ENCODE measurements at places on chromosomes 11 and 22.

DNA sequence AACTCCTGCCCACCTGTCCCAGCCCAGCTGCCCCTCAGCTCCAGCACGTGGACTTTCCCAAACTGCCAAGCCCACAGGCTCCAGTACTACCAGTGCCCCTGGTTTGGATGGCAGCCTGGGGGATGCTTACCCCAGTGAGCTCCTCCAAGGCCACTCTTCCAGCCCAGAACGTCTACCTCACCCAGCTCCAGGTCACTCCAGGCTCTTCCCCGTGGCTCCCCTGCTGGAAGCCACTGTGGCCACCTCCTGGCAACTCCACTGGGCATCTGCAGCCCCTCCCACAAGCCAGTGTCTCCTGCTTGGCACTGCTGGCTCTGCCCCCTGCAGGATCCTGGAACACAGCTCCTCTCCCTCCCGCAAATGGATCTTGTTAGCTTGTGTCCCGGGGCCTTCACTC lies 29.3 kb downstream of the LMO1 start:
- DNase-seq, result no peak

DNA sequence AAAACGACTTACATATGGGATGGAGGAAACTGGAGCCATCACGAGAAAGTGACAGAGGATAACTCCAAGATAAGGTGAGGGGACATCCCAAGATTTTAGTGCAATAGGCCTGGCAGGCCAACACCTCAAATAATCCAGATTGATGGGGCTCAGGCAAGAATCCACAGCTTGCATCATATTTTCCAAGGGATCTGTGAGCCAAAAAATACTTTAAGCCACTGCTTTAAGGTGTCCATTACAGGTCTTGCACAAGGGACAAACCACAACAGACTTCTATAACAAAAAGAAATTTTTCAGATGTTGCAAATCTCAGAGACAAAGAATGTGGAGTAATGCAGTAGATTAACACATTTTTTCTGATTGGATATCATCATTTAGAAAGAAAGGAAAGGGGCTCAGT lies 45.6 kb downstream of the DENND5A start:
- peak; percentile 41 for DNase-seq

GRCh38 chr11:107563702-107564101 lies 1.8 kb downstream of the ALKBH8 start:
- DNase-seq, result peak; percentile 48

DNA sequence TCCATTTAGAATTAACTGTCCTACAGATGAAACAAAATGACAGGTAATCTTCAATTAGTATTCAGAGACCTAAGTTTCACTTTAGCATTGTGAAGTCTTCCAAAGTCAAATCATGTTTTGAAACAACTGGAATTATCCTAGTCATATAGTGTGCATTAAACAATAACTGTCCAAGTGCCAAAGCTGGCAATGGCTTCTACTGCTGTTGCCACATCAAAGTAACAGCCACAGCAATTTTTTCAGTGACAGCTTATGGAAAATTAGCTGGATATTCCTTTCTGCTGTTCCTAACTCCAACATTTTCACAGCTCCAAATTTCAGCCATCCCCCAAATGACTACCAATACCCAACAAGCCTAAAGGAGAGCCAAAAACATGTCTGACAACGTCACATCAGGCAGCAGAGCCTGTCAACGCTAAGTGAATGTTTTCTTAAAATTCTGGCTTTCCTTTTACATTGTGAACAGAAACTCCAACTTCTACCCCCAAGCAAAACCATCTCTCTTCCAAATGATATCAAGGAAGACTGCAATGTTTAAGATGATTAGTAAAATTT lies 45.3 kb upstream of the CCDC34 start:
- no peak for DNase-seq

DNA sequence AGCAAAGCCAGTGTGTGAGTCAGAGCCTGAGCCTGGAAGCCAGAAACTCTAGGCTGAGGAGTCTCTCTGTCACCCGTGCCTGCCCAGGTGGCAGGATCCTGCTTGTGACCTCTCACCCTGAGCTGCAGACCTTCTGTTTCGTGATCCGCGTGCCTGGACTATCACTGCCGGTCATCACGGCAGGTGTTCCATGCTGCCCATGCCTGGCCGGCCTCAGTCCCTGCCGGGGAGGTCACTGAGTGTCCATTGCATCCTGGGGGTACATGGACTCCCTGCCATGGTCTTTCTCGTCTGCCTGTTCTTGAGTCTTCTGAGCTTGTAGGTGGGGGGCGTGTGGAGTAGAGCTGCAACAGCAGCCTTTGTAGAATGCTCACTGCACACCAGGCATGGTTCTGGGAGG lies 1032.4 kb downstream of the TBC1D22A start:
- DNase-seq, result no peak

GRCh38 chr22:24504540-24504939 lies 9.4 kb downstream of the UPB1 start:
- DNase-seq, result no peak

- DNase-seq, result no peak
Observed at GRCh38 chr11:110327508-110327907, 31.1 kb upstream of the RDX start.

DNA sequence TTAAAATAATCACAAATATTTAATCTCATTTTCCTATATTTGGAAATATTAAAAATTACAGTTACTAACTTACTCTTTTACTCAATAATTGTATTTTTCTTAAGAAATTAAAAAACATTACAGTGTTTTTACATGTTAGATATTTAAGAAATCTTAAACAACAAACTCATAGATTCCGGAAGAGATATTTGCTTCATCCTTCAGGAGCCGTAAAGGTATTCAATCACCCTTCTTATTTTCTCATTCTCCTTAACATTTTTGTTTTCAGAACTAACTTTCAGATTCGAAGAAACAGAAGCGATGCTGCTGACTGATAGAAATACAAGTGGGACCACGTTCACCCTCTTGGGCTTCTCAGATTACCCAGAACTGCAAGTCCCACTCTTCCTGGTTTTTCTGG lies at the start of gene OR5D18:
Gene OR5D18 (plus strand): TSS at position 301 of the 400 bp plus-strand sequence. CDS start 0 bp downstream, at position 301.
- DNase-seq, result no peak

- DNase-seq, result no peak
Observed at GRCh38 chr11:2804189-2804588, 81.4 kb downstream of the CDKN1C start.
